ENCODE measurements at places on chromosomes 12 and 14.

DNA sequence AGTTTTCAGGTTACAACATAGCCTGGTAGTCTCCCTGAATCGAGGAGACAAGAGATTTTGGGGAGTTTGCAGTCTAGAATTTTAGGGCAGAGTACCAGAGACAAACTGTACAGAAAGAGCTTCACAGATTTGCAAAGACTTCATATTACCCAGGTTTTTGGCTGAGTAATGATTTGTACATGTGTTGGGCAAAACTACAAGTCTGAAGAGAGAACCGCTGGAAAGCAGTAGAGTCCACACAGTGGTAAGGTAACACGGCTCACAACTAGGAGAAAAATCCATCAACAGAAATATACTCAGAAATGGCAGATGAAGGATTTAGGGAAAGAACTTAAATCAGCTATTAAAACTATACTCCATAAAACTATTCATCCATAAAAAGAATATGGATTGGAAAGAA, 25.7 kb downstream of the FBXO33 start:
- no peak for DNase-seq

DNA sequence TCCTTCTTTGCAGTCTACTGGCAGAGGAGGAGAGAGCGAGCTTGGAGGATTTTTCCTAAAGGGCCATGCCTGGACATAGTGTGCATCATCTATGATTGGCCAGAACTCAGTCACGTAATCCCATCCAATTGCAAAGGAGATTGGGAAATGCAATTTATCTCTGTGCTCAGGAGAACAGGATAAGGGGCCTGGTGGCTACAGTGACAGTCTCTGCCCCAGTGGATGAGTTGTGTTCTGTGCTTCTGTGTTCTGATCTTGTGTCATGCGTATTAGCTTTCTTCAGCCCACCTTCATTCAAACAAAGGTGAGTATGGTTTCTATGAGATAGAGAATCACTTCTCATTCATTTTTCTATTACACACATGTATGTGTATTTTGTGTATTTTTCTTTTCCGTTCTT, 144.3 kb downstream of the NRXN3 start:
- no peak for DNase-seq

- no peak for DNase-seq
These were observed 137.6 kb downstream of the ZFP36L1 start for GRCh38 chr14:68655021-68655831.

GRCh38 chr14:33477797-33478196, 473.1 kb downstream of the EGLN3 start:
- no peak for DNase-seq

DNA sequence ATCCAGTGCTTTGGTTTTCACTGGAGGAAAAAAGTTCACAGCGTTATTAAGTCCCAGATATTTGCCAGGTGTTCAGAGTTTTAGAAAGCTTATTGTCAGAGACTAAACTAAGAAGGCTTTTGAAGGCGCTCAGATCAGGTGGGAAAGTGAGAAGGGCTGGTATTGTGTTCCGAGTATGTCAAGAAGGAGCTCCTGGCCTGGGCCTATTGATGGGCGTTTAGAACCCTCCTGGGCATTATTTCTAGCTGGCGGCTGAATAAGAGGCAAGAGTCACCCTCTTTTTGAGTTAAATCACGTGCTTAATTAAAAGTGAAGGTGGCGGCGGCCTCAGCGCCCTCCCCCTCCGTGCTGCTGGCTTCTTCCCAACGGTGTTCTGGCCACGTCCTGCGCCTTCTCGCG, 20.9 kb upstream of the GNS start:
- no peak for DNase-seq

DNA sequence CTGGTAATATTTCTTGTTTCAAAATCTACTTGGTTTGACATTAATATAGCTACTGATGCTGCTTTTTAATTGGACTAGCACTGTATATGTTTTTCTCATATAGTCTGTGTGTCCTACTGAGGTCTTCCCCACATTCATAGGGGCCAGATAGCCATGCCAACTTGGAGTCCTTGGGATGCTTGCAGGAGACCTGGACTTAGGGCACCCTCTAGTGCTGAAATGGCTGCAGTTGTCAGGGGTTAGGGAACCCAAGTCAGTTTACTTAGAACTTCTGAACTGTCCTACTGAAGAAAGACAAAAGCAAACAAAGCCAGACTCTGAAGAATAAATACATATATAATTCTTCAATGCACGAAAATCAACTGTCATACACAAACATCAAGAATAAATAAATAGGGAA, 279.9 kb upstream of the SYT1 start:
- no peak for DNase-seq

DNA sequence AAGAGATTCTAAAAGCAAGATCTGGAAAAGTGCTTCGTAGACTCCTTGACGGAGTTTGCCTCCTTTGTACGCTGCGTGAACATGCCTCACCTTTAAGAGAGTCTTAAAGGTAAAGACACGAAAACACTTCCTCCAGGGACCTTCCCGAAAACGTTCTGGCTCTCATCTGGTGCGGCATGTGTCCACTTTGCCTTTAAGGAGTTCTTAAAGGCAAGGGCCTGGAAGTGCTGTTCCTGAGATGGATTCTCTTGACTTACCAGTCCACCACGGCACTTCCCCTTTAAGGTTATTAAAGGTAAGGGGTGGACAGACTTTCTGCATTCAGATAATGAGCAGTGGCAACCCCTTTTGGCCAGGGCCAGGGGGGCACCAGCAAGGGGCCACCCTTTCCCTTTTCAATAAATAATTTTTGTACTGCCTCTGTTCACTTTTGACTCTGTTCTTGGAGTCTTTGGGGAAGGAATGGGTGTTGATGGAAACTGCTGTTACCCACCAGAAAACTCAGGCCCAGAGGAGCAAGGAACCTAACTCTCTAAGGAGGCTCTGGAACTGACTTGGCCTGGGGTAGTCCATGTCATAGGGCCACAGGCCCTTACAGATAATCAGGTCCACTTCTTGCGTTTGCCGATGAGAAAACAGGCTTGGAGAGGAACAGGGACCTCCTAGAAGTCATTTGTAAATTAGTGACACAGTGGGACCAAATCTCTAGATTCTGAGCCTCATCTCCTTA, 4.4 kb downstream of the REM2 start:
- no peak for DNase-seq

DNA sequence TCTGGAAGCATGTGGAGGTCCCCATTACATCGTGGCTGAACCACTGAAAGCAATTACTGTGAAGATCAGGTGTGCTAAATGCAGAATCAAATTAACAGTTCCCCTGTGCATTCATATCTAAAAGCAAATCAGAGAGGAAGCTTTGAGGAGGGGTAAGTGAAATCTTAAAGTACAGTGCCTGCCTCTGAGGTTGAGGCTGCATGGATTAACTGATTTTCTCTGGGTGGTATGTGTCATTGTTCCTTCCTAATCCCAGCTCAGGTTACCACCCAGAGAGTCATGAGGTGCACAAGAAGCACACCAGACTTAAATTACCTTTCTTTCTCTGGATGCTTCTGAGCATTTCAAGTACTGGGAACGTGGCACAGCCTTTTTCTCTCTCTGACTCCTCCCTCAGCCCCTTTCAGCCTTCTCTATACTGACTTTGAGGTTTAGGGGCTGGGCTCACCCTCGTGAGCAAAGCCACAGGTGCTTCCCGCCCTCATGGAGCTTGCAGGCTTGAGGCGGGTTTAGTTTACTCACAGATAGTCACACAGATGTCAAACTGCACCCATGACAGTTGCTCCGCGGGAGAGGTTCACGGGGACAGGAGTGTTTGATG, 237.6 kb upstream of the CRY1 start:
- DNase-seq = no peak

- DNase-seq = no peak
These were observed 693.0 kb downstream of the NRXN3 start for GRCh38 chr14:78863143-78863542.

- no peak for DNase-seq
These were observed 57.2 kb downstream of the ESRRB start for GRCh38 chr14:76432827-76433752.

DNA sequence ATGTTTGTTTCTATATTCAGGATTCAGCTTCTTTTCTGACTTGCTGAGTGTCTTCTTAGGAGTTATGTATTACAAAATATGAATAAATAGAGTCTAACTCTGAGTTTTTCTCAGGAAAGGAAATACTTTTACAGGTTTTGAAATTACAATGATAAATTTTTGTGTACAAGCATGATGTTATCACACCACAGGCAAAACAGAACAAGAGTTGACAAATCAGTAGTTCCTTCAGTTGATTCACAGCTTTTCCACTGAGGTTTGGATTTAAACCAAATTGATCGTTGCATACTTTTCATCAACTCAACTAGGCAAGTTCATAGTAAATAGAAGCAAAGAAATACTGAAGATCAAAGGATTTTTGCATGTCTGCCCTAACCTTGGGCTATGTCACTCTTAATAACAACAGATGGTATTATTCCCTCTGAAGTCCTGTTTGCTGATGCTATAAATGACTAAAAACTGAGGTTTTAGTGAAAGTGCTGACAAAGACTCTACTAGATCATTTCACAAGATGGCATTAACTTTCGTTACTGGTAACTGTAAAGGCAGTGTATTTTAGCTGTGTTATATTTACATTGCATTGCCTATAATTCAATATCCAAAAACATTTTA, 520.2 kb downstream of the FLRT2 start:
- DNase-seq = no peak

- DNase-seq = no peak
These were observed 4.9 kb upstream of the SOX5 start for GRCh38 chr12:23954332-23954731.

GRCh38 chr12:25115677-25116076, 79.3 kb downstream of the DNAI7 start:
- DNase-seq = no peak

GRCh38 chr14:103522649-103523574, at the start of gene CKB:
TSS of gene CKB (minus strand) at chr14:103522830. CDS start at chr14:103522493, 337 bp downstream.
- no peak for DNase-seq

DNA sequence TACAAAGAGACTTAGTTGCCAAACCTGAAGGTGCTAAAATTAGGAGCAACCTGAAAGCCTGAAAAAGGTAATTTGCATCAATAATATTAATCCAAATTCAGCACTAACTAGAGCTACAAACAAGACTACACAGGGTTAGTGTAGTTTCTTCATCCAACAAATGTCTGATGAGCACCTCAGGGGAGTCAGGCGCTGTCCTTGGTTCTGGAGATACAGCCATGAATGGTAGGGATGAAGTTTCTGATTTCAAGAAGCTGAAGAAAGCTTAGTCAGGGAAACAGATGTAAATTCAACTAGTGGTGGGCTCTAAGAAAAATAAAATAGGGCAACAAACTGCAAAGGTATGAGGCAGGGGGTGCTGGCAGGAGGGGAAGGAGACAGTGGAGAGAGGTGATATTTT, 266.3 kb downstream of the GLT1D1 start:
- DNase-seq = no peak

- no peak for DNase-seq
These were observed 28.5 kb downstream of the TMCC3 start for GRCh38 chr12:94621662-94622359.

- no peak for DNase-seq
These were observed 194.1 kb downstream of the BTG1 start for GRCh38 chr12:91951571-91951970.

- DNase-seq = no peak
These were observed 286.9 kb downstream of the TMTC2 start for GRCh38 chr12:82973592-82973991.

- DNase-seq = no peak
These were observed 290.8 kb upstream of the NOVA1 start for GRCh38 chr14:26888592-26888991.

DNA sequence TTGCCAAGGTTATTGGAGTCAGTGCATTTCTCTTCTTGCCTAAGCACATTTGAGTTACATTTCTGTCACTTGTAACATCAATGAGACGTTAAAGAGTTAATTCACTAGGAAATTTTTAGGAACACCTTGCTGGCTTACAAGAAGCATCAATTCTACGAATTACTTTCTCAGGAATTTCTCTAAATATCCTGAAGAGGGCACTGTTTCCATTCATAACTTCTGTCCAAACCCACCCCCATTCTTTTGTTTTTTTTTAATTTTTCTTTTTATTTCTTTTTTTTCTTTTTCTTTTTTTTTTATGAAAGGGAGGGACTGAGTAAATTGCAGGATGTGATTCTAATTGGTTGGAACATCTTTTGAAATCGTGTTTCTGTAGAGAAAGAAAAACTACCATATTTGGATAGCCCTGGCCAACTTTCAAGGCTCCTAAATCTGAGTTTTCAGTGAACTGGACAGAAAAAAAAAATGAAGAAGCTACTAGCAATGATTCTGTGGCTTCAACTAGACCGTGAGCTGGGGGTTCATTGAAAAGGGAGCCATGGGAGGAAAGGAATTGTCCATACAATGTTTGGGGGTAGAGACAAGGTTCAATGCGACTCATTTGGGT, 285.3 kb downstream of the DAD1 start:
- no peak for DNase-seq

- peak; percentile 11 for DNase-seq
These were observed 5.8 kb upstream of the TBPL2 start for GRCh38 chr14:55446127-55446736.

DNA sequence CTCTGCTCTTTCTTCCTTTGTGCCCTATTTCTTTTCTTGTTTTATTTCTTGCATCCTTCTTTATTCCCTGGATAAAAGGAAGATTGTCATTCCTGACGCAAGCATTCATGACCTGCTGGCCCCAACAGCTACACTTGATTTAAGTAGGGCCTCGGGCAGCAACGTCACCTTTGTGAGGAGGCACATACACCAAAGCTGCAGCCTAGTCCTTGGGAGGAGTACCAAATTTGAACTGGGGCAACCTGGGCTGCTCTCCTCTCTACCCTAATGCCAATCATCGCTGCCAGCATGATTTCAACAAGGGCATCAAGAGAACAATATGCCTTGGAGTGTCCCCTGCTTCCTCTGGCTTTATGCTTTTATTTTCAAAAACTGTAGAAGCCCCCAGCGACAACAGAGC, 76.4 kb downstream of the C12orf50 start:
- no peak for DNase-seq

- DNase-seq = no peak
These were observed 32.0 kb downstream of the PTPN11 start for GRCh38 chr12:112450725-112451124.

DNA sequence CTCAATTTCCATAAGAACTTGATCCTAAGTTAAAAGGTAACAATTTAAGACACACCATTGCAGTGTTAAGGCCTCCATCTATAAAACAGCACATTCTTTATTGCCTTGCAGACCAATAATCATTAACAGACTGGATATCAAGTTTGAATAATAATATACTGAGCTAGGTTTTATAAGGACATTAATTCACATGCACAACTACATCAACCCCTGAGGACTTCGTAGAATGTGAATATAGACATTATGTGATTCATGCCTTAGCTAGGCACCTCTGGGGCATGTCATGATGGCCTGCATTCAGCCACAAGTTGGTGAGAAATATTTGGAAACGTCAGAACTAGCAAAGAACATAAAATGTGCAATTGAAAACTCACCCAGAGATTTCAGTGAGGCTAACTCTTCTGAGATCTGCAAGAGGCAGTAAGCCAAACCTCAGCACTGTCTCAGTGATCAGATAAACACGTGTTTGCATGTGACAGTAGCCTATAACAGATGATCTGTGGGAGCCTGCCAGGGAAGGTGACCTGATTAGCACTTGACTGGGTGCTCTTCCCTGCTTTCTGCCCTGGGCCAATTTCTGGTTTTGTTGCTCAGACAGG, 492.2 kb downstream of the FLRT2 start:
- no peak for DNase-seq
